GM10248 (cell line): ENCODE measurements at places on chromosomes 7 and 10.
A peak's percentile ranks its signal among the peaks of the same experiment; 100 is the strongest.

DNA sequence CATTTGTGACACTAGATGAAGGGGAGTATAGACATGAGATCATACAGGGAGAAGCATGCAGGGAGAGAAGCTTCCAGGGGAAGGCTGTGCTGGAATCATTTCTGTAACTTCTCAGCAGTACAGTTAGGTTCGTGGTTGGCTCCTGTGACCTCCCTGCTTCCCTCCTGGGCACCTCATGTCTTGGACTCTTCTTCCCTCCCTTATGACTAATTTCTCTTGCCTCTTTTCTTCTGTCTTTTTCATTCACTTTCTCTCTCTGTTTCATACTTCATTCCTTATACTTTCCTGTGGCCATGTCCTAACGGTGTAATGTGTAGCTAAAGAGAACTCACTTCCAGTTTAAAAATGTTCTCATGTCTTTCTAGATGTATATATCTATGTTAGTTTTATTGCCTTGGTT lies 19.1 kb upstream of the HKDC1 start:
- no peak for DNase-seq

- DNase-seq = no peak
These were observed 91.6 kb downstream of the SEMA3C start for GRCh38 chr7:80827239-80827633.

GRCh38 chr7:133688483-133689239 lies 435.8 kb downstream of the EXOC4 start:
- DNase-seq = no peak

GRCh38 chr7:45543473-45543872 lies 30.7 kb upstream of the ADCY1 start:
- DNase-seq = no peak

DNA sequence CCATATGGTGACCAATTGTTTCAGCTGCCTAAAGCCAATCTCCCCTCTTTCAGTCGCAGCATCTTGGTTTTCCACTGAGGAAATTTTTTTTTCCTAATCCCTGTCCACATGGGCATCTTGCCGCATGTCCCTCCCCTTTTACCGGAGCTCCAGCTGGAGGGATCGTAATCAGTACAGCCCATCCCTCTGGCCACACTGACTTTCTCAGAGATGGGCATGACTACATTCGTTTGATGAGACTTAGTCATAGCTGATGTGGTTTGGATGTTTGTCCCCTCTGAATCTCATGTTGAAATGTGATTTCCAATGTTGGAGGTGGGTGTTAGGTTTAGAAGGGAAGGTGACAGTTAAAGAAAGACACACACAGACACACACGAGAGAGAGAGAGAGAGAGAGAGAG lies 186.8 kb upstream of the CXCL12 start:
- no peak for DNase-seq

DNA sequence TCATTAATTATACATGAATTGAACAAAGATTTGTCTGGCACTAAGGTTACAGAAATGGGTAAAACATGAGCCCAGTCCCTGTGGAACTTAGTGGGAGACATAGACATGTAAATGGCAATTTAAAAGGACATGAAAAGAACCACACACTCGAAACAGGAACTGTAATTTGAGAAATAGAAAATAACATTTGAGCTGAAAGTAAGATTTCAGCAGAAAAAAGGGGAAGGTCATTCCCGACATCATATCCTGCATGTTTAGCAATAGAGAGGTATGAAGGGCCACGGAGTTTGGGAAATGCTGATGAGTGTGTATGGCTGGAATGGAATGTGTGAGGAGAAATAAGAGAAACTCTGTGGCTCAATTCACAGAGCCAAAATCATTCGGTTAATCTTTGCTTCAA lies 175.4 kb upstream of the AHR start:
- no peak for DNase-seq

GRCh38 chr10:34319197-34319846 lies 495.8 kb downstream of the PARD3 start:
- no peak for DNase-seq

GRCh38 chr10:5416981-5417380 lies 4.6 kb downstream of the NET1 start:
- no peak for DNase-seq

GRCh38 chr7:4235596-4235995 lies 446.5 kb upstream of the FOXK1 start:
- DNase-seq = no peak

GRCh38 chr10:17113889-17114540 lies 15.6 kb downstream of the CUBN start:
- no peak for DNase-seq

- no peak for DNase-seq
These were observed 35.9 kb upstream of the FZD9 start for GRCh38 chr7:73397521-73398281.

DNA sequence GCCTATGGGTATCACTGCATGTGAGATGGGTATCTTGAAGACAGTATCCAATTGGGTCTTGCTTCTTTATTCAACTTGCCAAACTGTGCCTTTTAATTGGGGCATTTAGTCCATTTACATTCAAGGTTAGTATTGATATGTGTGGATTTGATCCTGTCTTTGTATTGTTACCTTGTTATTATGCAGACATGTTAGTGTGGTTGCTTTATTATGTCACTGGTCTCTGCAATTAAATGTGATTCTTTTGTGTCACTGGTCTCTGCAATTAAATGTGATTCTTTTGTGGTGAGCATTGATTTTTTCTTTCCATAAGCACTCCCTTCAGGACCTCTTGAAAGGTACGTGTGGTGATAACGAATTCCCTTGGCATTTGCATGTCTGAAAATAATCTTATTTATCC lies 357.8 kb upstream of the STEAP1 start:
- DNase-seq = no peak

DNA sequence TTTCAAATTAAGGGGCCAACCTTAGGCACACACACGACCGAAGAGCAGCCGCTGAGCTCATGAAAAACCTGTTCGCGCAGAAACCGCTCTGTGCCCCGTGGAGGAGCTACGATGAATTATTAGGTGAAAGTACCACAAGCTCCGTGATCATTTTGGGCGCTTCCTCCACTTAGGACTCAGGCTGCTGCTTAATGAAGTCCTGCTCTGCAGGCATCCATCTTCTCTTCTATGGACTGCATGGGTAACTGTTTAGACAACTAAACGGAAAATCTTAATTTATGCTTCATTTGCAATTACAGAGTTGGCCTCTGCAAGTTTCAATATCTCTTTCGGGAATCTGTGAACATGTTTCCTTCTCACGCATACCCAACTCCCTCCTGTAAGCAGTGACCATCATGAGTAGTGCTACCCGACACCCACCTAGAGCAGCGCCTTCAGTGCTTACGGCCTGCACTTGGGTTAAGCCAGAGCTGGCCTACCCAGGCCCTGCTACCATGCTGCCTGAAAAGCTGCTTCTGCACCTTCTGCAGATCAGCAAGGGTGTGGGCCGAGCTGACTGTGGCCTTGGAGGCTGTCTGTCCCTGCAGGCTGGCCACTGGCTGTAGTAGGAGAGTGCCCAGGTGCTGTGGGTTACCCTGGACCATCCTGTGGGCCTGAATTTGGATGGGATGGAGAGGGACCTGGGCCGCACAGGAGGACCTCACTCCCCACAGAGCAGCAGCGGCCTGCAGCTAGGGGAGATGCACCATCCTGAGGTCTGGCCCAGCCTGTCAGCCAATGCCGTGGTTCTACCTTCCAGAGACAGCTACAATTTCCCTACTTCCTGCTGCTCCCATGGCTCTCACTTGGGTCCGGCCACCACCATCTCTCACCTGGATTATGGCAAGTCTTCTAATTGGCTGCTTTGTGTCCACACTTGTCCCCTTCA lies 36.0 kb downstream of the GNA12 start:
- peak; percentile 62 for DNase-seq

DNA sequence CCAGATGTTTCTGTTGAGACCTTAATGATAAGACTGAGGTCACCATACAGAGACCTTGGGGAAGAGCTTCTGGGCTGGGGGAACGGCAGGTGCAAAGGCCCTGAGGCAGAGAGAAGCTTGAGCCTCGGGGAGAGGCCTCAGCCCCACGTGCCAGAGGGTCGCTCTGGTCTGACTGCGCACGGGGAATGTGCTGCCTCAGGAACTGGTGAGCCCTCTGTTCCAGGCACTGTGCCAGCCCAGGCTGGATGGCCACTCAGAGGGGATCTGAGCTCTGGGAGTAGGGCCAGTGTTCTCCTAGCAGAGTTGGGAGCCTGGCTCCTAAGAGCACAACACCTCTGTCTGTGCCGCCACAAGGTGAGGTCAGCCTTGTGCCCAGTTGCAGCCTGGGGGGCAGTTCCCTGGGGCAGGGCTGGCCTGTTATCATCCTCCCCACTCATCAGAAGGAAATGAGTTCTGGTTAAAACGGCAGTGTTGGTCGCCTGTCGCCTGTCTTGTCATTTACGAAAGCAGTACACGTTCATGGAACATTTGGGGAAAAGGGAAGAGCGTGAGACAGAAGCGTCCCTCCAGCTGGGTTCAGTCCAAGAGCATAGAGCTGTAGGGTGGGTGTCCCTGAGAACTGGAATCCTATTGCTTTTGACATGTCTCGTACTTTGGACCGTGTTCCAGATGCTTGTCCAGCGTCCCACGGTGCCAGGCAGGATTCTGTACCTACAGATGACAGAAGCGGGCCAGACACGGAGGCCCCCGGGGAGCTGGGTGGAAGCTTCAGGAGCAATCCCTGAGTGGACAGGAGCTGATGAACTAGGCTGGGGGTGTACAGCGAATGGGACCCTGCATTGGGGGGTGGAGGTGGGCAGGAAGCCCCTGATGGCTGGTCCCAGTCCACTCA lies 4.3 kb downstream of the TTYH3 start:
- DNase-seq = no peak

DNA sequence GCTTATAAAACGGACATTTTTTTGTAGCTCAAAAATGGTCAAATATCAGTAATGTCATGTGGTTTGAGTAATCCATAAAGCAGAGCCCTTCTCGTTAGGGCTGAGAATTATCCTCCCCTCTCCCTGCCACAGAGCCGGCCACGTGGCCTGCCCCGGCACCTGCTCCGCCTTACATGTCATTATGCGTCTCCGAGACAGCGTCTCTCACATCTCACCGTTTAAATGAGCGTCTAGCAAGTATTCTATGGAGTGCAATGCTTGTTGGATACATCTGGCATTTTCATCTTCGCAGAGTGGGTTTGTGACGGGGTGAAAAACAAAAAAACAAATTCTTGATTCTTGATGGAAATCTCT lies 86.1 kb downstream of the CUX1 start:
- no peak for DNase-seq
